Stimulated activated CD4-positive, alpha-beta T cell treated with anti-CD3 and anti-CD28 coated beads, Interleukin-1b, Interleukin-23, amount 100 ng/mL, for 1 hour (primary cell): ENCODE measurements at places on chromosomes 7 and 10.

DNA sequence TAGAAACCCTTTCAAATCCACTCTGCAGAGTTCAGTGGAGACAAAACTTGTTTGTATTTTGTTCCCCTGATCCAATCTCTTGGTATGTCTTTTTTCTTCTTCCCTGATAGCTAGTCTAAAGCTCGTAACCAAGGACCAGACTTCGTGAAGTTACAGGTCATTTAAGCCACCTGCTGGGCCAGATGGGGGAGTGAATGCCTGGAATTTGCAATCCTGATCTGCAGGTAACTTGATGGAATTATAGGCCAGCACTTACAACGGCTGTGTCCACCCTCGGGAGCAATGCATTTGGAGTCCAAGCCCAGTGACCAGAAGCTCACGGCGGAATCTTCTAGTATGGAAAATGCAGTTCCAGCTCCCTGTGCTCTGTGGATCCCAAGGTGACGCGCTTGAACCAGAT lies 566.9 kb downstream of the TCERG1L start:
- DNase-seq = no peak

- no peak for DNase-seq
Measured at GRCh38 chr7:114793155-114793845, 128.6 kb upstream of the MDFIC start.

DNA sequence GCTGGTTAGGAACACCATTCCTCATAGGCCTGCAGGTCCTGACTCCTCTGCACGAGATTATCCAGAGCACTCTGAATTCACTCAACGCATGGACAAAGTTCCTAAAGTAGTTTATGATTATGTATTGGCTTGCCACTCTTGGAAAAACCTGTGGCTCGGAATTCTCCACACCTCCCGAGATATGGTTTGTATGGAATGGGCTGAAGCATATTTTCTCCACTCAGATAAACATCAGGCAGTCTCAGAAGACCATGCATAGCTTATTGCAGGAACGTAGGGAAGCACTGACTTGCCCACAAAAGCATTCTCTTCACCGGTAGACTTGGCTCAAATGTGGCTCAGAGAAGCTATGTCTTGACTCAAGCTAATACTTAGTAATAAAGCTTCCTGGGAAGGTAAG lies 338.6 kb upstream of the NFE2L3 start:
- no peak for DNase-seq

GRCh38 chr7:74134117-74134620 lies 40.0 kb upstream of the EIF4H start:
- no peak for DNase-seq

DNA sequence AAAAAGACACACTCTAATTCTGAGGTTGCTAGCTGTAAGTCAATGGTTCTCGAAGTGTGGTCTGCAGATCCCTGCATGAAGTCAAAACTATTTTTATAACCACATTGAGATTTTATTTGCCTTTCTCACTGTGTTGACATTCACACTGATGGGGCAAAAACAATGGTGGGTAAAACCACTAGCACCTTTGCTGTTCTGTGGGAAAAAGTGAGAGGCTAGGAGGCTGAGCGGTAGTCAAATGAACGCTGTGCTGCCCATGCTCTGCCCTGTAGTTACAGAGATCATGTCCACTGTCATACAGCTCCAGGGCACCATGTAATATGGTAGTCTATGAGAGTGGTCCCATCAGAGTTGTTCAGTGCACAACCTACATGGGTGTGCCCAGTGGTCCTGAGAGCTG lies 21.6 kb upstream of the PDCD4 start:
- DNase-seq = no peak

DNA sequence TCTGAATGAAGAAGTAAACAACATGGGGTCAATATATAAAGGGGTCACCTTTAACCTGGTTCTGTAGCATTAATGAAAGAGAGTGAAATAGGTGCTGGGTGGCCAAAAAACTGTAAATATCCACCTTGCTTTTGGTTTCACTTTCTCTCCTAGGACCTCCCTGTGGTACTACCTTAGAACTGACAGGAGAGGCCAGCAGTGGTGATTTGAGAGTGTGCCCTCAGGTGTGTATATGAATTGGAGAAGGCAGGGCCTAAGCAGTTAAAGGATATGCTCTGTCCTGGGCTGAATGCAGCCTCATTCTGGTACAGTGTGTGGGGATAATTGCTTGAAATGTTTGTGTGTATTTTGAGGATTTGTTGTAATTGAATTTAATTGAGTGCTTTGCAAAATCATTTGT lies 62.0 kb downstream of the BBS9 start:
- no peak for DNase-seq

DNA sequence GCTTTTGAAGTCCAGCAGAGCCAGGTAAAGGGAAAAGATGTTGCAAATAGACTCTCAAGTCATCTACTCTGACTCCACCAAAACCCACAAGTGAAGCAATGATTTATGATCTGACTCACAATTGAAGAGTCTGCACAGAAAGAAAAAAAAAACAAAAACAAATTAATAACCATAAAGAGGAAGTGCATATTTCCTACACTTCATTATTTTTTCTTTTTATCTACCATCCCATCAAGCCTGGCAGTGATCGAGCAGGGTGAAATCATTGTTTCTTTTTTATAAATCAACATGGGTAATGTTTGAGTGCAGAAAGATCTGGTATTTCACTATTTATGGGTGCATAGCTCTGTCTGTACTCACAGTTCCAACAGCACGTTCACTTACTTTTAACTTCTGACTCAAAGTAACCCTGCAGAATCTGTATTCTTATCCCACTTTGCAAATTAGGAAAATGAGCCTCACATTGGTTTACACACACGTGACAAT lies 829.0 kb downstream of the TNS3 start:
- DNase-seq = no peak

DNA sequence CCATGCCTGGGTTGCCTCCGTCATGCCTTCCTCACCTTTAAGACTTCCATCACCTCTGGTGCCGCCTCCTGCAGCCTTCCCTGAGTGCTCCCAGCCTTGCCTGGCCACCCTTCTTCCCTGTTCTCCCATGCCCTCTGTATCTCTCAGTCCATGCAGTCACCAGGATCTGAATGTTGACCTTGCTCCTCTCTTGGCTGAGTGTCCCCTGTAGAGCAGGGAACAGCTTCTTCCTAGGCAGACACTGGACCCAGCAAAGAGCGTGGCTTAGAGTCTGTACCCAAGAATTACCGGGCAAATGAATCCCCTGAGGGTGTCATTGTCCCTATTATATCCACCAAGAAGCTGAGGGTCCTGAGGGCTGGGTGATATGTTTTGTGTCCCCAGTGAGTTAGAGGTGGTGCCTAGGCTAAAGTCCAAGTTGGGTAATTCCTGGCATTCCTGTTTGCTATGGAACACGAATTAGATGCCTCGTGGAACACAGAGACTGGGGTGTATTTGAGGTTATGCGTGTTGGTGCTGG lies 505.6 kb downstream of the RPS24 start:
- no peak for DNase-seq

DNA sequence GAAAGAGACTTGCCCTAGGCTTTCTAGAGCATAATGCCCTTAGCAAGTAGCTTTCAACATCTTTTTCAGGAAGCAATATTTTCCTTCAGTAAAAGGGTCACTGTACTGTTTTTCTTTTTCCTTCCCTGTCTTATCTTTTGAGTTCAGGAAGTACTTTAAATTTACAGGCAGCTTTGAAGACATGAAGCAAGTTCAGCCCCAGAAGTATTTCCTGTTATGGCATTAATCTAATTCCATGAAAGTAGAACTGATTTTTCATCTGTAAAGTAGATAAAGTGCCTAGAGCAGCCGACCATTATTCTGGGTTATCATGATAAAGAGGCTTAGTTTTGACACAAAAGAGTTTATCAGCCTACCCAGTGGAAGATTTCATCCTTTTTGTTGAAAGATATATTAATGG lies 288.2 kb downstream of the ADK start:
- DNase-seq = no peak

DNA sequence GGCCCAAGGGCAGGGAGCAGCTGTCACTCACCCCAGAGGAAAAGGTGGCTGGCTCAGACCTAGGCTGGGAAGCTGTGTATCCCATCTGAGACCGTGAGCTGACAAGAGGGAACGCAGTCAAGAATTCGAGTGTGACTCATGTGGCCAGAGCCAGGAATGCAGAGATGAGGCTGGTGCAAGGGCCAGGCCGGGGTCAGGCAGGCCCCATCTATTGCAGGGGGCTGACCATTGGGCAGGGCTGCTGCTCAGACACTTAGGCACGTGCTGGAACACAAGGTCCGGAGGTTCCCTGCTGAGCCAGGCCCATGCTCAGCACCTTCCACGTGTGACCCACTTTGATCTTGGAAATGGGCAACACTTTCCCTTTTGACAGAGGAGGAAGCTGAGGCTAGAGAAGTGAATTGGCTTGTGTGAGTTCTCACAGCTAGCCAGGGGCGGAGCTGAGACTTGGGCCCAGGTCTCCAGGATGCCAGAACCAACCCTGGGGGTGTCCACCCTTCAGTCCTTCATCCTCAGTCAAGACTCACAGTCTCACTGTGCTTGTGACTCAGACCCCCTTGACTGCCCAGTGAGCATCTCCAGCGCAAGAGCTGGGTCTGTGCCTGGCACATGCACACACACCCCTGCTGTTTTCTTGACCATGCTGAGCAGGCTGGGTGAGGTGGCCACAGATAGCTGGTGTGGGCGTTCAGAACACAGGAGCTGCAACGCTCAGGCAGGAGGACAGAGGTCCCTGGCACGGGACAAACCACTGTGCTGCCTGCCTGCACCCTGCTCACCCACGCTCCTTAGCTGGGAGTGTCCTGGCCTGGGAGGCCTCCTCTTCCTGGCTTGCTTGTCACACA lies 47.6 kb upstream of the PPIF start:
- DNase-seq = no peak

DNA sequence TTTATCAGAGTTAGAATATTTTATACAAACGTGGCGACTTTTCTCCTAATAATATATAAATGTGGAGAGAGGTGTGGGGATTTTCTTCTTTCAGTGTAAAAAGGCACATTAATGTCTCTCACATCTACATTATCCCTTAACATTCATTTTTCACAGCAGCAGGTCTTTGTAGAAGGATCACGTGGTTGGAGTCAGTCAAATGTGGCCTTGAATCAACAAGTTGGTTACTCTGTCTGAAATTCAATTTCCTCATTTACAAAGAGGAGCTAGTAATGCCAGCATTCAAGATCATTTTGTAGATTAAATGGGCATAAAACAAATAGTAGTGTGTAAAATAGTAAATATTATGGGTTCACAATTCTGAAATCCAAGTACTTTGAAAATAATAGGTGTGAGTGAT lies 183.1 kb upstream of the SEMA3E start:
- no peak for DNase-seq

GRCh38 chr7:24902276-24902675 lies 77.7 kb downstream of the OSBPL3 start:
- no peak for DNase-seq

DNA sequence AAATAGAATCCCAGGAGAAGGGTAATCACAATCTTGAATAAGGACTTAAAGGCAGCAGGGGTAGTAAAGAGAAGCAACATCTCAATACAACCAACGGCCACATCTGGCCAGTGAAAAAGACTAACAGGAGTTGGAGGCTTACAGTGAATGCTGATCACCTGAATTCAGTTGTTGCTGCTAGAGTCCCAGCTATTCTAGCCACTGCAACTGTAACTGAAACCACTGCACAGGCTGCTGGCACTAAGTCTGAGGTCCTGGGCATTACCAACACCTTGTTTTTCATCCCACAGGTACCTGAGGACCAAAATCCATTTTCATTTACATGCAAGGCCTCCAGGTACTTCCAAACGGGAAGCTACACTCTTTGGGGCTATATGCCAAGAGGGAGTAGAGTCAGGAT lies 44.4 kb downstream of the TPK1 start:
- DNase-seq = no peak

DNA sequence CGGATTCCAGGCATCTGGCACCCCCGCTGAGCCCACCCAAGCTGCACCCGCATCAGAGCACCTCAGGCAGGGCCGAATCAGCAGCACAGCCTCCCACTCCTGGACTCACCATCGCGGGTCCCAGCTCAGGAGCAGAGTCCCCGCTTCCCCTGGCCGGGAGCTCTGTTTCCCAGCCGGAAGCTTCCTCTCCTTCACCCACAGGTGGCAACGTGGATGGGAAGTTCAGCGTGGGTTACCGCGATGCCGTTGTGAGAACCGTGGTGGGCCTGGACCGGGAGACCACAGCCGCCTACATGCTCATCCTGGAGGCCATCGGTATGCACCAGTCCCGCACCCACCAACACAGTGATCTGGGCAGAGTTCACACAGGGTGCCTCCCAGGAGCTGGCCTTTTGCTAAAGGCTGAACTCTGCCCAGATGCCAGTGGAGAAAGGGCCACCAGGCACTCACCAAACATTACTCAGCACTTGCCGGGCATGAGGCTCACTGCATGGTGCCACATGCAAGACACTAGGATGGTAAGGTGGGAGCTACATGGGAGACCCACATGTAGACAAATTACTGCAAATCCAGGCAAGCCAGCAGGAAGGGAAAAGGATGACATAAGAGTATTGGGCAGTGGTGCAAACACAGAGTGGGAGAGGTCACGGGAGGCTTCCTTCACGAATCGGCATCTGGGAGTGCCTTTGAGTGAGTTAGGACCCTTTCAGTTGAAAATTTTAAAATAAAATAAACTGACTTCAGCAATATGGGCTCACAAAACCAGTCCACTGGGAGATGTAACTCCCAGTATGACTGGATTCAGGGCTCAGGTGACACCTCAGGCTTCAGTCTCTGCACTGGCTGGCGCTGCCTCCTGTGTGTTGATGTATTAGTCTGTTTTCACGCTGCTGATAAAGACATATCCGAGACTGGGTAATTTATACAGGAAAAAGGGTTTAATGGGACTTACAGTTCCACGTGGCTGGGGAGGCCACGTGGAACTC lies 10.4 kb downstream of the C10orf105 start:
- no peak for DNase-seq

DNA sequence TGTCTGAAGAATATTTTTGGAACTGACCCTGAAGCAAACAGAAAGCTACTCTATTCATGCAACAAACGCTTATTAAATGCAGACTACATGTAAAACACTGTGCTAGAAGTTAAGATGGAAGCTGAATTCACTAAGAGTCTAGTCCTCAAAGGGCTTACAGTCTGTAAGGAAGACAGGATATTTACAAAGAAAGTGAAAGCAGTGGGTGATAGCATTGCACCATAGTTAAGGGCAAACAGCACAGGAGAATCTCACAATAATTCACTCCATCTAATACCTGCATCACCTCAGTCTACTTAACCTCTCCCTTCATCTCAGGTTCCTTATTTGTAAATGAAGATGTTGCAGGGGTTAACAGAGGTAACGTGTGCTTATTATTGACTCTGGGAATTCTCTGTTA lies 360.0 kb upstream of the AOAH start:
- DNase-seq = no peak
